NCI-H510A (cell line): ENCODE measurements at places on chromosomes 6 and 20.

DNA sequence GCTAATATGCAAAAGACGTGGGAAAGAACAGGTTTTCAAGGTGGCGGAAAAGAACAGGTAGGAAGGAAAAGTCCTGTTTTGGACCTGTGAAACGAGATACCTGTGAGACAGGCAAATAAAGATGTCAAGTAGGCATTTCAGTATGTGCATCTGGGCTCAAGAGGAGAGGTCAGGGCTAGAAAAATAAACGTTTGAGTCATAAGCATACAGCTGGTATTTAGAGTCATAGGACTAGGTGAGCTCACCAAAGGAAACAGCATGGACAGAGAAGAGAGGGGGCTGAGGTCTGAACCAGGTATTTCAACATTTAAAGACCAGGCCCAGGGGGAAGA is 14.9 kb downstream of the MTFR2 start:
- DNase-seq, result peak; percentile 70

DNA sequence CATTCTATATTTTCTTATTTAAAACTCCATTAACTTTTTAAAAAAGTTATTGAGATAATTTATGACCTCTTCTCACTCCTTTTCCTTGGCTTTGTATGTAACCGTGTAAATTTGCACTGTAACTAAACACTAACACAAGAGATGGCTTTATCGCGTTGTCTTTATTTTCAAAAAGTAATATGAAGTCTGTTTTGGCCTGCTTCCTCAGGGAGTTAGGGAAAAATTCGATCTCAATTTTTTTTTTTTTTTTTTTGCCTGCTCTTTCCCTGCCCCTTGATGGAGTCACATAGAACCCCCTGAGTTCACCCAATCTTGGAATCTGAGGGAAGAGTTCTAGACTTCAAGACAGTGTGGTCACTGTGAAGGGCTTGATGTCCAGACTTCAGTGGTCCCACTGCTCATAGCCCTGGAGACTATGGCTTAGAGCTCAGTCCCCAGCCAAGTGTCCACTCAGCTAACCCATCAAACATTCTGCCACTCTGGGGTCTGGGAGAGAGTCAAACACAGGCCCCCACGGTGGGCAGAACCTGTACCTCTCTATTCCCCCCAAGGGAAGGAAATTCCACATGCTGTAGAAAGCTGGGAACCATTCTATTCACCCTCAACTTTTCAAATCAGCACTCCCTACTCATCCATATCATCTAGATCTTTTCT is 15.7 kb upstream of the TBC1D22B start:
- no peak for DNase-seq

GRCh38 chr6:25537349-25538018 is 114.5 kb upstream of the SCGN start:
- no peak for DNase-seq

GRCh38 chr20:5364136-5364821 is 47.5 kb upstream of the PROKR2 start:
- no peak for DNase-seq

DNA sequence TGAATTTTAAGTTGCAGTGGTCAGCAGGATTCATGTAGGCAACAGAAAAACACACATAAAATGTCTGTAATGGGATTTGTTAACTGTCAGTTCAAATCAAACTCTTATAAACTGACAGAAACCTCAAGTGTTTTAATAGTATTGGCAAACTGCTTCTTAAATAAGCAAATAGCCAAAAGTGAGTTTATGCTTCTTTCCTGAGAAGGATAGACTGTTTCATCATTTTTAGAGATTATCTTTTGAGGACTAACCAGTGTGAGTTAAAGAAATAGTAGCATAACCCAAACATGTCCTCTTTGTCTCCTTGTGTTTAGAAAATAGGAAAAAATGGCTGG is 68.0 kb downstream of the AIG1 start:
- no peak for DNase-seq

DNA sequence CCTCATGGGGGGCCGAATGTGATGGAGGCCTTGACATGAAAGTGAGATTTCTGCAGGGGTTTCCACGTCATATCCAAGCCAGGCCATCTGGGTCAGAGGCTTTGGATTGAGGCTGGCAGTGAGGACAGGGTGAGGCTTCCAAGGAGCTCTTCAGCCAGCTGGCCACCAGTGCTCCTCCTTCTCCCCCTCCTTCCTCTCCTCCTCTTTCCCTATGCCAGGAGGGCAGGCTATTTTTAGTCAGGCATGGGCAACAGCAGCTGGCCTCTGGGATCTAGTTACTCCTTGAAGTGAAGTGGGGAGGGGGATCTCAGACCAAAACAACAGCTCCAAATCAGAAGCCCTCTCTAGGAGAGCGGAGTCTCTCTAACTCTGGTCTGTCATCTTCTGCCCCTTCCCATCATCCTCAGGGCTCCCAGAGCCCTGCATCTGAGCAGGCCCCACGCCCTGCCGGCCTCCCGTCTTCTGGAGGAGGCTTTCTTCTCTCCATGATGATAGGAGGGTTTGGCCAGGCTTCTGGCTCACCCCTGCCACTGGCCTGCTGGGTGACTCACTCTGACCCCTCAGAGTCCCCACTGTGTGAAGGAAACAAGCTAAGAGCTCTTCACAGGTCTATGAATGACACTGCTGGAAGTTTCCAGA is 612 bp downstream of the TNNC2 start:
- no peak for DNase-seq

- DNase-seq, result no peak
Observed at GRCh38 chr6:30168741-30169140, 5.4 kb downstream of the TRIM15 start.

DNA sequence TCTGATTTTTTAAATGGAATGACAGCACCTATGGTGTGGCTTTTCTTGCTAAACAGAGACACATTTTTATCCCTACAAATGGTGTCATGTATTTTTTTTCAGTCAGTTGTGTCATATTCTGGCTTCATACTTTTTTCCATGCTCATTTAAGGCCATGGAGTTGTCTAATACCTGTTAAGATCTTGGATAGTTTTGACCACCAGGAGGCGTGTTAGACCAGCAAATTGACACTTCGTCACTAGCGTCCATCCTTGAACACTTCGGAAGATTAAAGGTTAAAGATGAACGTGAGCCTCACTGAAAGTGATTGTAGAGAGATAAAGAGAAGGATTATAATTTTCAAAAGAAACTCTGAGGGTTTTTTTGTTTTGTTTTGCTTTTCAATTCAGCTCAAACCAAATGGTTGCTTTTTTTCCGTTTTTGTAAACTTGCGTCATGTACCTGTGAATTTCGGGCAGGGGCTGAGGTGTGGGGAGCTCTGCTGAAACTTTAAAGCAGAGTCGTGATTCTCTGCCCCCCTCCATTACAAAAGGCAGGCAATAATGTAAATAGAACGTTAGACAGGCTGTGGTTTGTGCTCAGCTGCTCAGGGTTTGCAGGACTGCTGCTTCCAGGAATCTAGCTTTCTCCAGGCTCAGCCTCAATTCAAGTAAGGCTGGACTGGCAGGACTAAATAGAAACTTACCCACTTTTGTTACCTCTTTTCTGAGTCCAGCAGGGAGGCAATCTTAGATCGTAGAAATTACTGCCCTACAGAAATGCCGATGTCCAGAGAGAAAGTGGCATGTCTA is 245.1 kb downstream of the FOXA2 start:
- DNase-seq, result peak; percentile 80
